ENCODE measurements at places on chromosomes 12 and 14.

- no peak for DNase-seq
These were observed 131.3 kb upstream of the HIF1A start for GRCh38 chr14:61563880-61564617.

DNA sequence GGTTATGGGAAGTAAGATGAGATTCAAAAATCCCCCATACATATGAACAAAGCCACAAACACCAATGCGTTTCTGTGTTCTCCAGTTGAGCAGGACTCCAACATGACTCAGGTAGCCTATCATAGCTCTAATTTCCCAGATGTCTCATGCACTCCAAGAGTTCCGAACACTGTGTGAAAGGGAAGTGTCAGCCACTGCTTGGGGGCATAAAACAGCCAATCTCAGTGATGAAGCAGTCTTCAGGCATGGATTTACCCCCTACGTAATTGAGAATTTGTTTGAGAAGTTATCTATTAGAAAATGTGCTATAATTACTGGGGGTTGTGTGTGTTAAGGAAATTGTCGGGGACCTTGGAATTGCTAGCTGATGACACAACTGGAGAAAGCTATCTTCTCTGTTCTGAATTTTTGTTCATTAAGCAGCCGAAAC is 153.9 kb upstream of the AVPR1A start:
- no peak for DNase-seq

DNA sequence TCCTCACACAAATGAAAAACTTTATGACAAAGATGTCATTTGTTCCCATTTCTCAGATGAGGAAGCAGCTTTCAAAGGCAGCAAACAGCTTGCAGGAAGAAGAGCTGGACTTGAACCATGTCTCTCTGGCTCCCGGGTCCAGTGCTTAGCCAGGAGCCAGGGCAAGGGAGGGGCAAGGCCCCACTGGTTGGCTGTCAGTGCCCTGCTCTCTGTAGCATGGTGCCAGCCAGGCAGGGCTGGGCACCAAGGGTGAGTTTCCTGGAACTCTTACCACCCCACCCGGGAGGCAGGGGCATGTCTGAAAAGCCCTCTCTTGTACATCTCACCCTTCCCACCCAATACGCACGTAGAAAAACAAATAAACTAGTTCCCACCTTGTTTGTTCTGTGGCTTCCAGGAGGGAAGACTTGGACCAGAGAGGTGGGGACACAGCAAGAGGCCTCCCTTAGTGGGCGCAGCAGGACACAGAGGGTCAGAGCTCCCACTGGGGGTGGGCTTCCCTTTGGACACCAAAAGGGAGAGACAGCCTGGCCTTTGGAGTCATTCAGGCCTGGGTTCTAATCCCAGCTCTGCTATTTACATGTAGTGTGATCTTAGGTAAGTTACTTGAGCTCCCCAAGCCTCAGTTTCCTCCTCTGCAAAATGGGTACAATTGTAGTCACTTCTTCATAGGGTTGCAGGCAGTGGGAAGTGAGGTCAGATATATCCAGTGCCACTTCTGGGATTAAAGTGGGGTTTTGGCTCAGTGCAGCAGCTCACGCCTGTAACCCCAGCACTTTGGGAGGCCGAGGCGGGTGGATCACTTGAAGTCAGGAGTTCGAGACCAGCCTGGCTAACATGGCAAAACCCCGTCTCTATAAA is 17.2 kb downstream of the TRPV4 start:
- DNase-seq: no peak

DNA sequence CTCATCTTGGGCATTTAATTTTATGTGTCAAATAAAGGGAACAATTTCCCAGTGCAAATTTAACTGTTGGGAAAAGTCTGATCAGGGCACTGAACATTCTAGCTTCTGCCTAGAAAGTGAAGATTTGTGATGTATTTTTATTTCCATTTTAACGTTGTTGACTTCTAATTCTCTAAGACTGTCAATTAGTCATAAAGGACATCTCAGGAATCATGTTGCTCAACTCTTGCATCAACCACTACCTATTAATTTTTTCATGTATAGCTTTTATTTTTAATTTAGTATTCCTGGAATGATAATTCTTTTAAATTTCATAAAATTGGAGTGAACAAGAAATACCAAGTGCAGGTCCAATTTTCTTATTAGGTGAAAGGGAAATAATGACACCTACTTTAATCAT is 87.9 kb upstream of the METAP2 start:
- DNase-seq: no peak

DNA sequence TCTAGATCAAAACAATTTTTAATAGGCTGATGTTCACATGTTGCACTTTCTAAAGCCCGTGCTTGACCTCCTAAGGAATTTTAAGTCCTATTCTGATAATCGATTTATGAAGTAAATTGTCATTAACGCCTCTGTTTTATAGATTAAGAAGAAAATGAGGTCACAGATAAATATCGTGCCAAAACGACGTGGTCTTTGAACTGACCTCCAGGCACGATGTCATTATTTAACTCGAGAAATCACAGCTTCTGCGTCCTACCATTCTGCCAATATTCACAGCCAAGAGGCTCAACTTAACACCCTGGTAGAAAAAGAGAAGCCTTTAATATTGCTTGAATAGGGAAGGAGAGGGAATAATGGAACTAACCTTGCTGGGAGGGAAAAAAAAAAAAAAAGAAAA is 888 bp upstream of the EEA1 start:
- no peak for DNase-seq

DNA sequence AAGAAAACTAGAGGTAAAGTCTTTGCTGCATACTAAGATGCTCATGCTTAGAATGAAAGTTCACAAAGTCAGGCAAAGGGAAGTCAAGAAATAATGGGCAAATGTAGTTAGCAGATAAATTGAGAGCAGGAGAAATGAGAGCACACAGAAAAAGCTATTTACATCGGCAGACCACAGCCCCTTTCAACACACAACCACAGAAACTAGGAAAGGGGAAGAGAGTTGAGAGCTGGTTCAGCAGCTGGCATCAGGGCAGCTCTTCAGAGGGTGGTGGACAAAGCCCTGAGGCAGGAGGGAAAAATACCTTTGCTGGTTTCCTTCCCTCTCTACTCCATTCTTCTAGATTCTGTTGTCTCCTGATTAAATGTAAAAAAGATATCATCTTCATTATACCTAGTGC is 95.4 kb upstream of the ANO4 start:
- no peak for DNase-seq

GRCh38 chr12:123512838-123513665 is 20.5 kb downstream of the RILPL1 start:
- DNase-seq: no peak

DNA sequence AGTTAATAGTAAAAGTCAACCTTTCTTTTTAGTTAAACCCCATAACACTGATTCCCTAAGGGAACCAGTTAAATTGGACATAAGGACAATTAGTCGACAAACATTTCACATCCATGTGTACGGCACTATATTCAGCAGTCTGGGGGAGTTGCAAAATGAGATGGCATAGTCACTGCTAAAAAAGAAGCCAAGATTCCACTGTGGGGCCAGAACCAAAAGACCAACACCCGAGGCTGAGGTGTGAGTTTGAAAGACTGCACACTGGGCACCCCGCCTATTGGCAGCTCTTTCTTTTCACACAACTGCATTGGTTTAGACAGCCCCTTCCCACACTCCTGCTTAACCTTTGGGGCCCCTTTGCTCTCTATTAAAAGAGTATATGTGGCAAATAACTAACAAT is 16.7 kb downstream of the SETD3 start:
- no peak for DNase-seq

- no peak for DNase-seq
These were observed 213.6 kb downstream of the ERC1 start for GRCh38 chr12:1204581-1205121.

DNA sequence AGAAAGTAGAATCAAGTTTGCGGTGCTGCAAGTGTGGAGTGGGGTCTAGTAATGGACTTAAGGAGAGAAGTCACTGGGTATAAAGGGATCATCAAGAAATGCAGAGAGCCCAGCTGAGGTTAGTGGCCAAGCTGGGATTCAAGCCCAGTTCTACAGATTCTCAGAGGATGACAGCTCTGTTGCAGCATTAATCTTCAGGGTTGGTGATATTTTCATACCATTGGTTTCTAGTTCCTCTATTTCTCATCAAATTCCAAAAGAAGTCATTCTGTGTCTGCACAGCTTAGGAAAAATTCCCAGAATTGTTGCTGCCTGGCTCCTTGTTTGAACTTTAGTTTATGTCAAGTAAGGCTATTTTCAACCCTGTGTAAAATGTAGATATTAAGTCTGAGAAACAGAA is 169.5 kb upstream of the NTF3 start:
- no peak for DNase-seq

- no peak for DNase-seq
These were observed 232.6 kb downstream of the FLRT2 start for GRCh38 chr14:85762526-85762925.

- no peak for DNase-seq
These were observed 732 bp downstream of the SLC25A29 start for GRCh38 chr14:100305324-100306100.

DNA sequence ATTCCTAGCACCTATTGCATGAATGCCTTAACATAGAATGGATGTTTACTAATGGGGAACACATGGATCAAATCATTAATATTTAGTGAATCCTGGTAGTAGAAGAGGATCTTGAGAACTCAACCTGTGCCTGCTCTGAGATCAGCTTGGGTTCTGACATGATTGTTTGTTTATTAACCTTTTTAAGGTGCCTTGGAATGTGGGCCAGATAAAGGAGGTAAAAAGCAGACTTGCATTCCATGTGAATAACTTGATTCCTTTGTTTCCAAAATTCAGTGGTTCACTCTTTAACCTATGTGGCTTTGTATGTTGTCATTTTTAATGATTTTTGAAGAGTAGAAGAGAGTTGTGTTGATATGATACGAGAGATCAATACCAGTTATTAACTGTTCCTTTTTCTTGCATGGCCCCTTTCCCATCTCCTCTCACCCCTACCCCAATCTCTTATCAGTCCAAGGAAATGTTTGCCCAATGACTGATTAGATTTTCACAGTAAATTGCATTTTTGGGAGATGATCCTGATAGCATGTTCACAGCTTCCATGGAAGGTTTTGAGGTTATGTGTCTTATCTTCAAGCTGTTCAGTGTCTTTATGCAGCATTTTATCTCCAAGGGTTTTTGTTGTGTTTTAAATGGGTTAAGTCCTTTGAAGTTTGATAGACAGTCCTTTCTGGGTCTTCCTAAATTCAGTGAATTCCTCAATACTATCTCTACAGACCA is 193.7 kb upstream of the FRMD6 start:
- DNase-seq: no peak

- DNase-seq: no peak
These were observed 226.0 kb upstream of the PDE3A start for GRCh38 chr12:20142316-20142715.

DNA sequence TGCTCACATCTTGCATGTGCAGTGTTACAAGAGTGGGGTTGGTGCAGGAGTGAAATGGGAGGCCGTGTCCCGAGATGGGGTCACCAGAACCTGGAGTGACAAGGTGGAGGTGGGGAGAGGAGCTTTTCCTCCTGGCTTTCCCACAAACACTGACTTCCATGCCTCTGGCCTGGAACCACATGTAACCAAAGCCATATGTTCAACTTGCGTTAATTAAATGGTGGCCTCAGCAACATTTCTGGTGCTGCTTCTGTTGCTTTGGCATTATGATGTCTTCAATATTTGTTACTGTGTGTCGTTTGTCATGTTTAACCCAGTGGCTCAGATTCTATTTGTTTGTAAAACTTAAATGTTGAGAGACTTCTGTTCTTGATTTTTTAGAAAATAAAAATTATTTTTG is 110.2 kb downstream of the VCPKMT start:
- DNase-seq: no peak

DNA sequence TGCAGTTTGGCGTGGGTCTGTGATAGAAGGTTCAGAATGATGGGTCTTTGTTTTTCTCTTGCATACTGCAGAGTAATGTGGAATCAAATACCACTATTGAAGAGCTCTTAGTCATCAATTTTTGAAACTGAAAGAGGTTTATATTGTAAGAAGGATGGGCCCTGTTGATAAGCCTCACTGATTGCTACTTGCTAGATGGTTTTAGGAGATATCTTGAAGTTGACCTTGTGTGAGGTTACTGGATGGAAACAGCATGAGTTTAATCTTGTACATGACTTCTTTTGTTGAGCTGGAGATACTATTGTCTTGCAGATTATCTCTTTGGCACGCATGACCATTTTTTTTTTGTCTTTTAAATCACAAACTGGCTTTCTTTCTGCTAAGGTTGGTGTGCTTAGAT is 13.8 kb downstream of the BICD1 start:
- no peak for DNase-seq

- DNase-seq: peak; percentile 30
These were observed 51.1 kb upstream of the CRACR2A start for GRCh38 chr12:3803865-3804472.

- DNase-seq: peak; percentile 8
These were observed at the start of gene IKZF4 for GRCh38 chr12:56020423-56021184. IKZF4 (plus strand) TSS chr12:56021043; CDS start chr12:56021494, 451 bp downstream.

- no peak for DNase-seq
These were observed 6.7 kb downstream of the KRT81 start for GRCh38 chr12:52284562-52285171.

GRCh38 chr14:99475660-99476059 is 5.0 kb downstream of the SETD3 start:
- DNase-seq: no peak

DNA sequence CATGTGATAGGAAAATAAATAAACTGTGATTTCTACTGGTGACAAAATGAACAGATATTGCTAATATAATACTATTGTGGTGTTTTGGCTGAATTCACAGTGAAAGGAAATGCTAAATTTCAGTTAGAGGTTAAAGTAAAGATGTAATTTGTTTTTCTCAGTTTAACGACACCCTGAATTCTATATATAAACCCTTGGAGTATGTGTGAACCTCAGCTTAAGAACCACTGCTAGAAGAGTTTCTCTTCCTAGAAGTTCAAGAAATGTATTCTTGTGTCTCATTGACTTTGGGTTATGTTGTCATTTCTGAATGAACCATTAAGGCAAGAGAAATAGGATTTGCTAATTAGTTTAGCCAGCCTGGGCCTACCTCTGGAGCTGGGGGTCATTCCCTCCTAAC is 8.2 kb downstream of the FBXO34 start:
- DNase-seq: no peak

DNA sequence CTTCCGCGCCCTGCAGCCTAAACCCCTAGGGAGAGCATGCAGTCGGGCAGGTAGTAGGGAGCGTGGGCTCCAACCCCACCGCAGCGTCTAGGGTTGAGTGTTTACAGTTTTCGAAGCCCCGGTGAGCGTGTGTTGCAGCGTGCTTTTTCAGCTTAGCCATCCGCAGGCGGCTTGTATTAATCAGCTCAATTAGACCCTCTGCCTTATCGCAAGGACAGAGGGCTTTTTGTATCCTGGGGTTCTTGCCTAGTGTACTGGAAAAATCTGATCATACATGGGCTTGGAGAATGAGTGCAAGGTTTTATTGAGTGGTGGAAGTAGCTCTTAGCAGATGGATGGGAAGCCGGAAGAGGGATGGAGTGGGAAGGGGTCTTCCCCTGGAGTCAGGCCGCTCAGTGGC is 44.4 kb upstream of the GNG2 start:
- no peak for DNase-seq

- DNase-seq: no peak
These were observed 15.5 kb upstream of the CYP46A1 start for GRCh38 chr14:99668307-99669295.

- no peak for DNase-seq
These were observed 13.3 kb downstream of the SBNO1 start for GRCh38 chr12:123351349-123351748.
